ENCODE measurements at places on chromosomes 11 and 22. TPM values are rescaled to one million over a fixed set of nuclear protein-coding genes. Genes with fewer than 3 reads are reported as not detected.

Gene OR9G4
- not detected for total RNA-seq

Gene CYB5R2
- total RNA-seq: 47.8 TPM

Gene TMEM132A
- 114 TPM for total RNA-seq

Gene RAG1
- total RNA-seq: 1.3 TPM

Gene SLC22A6
- total RNA-seq: 25.0 TPM

Gene C22orf31
- total RNA-seq: not detected

Gene OR2D2
- 0.22 TPM for total RNA-seq

Gene C11orf87
- 56.1 TPM for total RNA-seq

Gene HEPN1
- total RNA-seq: not detected

Gene SPON1
- 87.4 TPM for total RNA-seq

Gene RHOD
- 2.2 TPM for total RNA-seq

Gene RAG2
- total RNA-seq: not detected

Gene TPBGL
- total RNA-seq: 0.11 TPM

Gene NLRP14
- total RNA-seq: 2.2 TPM

Gene B3GAT1
- total RNA-seq: 25.5 TPM

Gene SLC5A1
- total RNA-seq: 0.06 TPM

Gene NPAS4
- 1.8 TPM for total RNA-seq

Gene NRXN2
- total RNA-seq: 145 TPM

Gene TRIM49
- not detected for total RNA-seq

Gene TUT1
- total RNA-seq: 9.0 TPM

Gene YAP1
- total RNA-seq: 110 TPM

Gene KRTAP5-11
- total RNA-seq: not detected

Gene PPFIBP2
- total RNA-seq: 23.8 TPM

Gene C11orf97
- total RNA-seq: 4.7 TPM

Gene OR52I1
- not detected for total RNA-seq

Gene KRTAP5-10
- total RNA-seq: not detected

Gene OR8U1
- total RNA-seq: not detected

Gene NXPE1
- total RNA-seq: not detected

Gene FAM180B
- 2.9 TPM for total RNA-seq

Gene DAGLA
- 3.9 TPM for total RNA-seq

Gene SAA4
- not detected for total RNA-seq

Gene TSGA10IP
- not detected for total RNA-seq

Gene IGLL1
- total RNA-seq: 1.1 TPM

Gene CRYBA4
- not detected for total RNA-seq

Gene OSM
- total RNA-seq: 0.39 TPM

Gene TTC36
- 1.6 TPM for total RNA-seq

Gene NXPE2
- 0.89 TPM for total RNA-seq

Gene THY1
- 112 TPM for total RNA-seq

Gene GRM5
- 104 TPM for total RNA-seq

Gene KCNA4
- total RNA-seq: 18.0 TPM

Gene PGR
- 4.9 TPM for total RNA-seq

Gene CD6
- 0.61 TPM for total RNA-seq

Gene FOSL1
- 0.20 TPM for total RNA-seq

Gene RANGAP1
- 29.9 TPM for total RNA-seq

Gene MYBPC3
- total RNA-seq: not detected

Gene C1QTNF5
- 63.1 TPM for total RNA-seq

Gene SLC37A2
- 5.2 TPM for total RNA-seq

Gene MAPK8IP1
- total RNA-seq: 77.4 TPM

Gene CARD18
- total RNA-seq: not detected

Gene RTN4R
- total RNA-seq: 5.4 TPM

Data from spinal cord (tissue), 10 donors.